AG04449 (cell line): ENCODE measurements at places on chromosomes 12 and 14.

GRCh38 chr14:53924753-53925152 is 31.9 kb downstream of the BMP4 start:
- peak; percentile 76 for DNase-seq

- DNase-seq: no peak
Observed at GRCh38 chr12:67748743-67749040, 100.1 kb downstream of the DYRK2 start.

- DNase-seq: no peak
Observed at GRCh38 chr14:105309371-105309770, 5.2 kb upstream of the PACS2 start.

GRCh38 chr12:2384533-2385351 is 332.0 kb downstream of the CACNA1C start:
- DNase-seq: peak; percentile 74

- DNase-seq: no peak
Observed at GRCh38 chr12:124044809-124045321, 71.8 kb downstream of the ZNF664 start.
